GF-D8 (cell line): ENCODE measurements at places on chromosomes 5 and 9.

- DNase-seq = no peak
These were observed 91.2 kb downstream of the MED10 start for GRCh38 chr5:6287176-6287575.

- no peak for DNase-seq
These were observed 596.9 kb downstream of the PDE4D start for GRCh38 chr5:59296317-59297264.

DNA sequence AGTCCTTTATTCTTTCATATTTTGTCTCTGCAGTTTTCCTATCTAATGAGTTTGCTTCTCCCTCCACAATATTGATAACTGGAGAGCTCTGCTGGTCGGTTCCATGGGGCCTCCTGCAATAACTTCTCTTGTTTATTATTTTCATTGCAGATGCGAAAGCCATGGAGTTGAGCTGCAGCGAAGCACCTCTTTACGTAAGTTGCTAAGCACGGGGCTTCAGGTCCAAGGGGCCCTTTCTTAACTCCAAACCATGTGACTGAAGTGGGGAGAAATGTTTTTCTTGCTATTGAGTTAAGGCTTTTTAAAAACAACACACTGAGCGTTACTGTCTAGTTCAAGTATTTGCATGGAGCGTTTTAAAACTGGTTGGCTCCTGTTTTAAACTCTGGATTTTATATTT, 58.7 kb downstream of the ARHGEF28 start:
- no peak for DNase-seq

GRCh38 chr9:2248768-2249265, 233.7 kb downstream of the SMARCA2 start:
- no peak for DNase-seq

DNA sequence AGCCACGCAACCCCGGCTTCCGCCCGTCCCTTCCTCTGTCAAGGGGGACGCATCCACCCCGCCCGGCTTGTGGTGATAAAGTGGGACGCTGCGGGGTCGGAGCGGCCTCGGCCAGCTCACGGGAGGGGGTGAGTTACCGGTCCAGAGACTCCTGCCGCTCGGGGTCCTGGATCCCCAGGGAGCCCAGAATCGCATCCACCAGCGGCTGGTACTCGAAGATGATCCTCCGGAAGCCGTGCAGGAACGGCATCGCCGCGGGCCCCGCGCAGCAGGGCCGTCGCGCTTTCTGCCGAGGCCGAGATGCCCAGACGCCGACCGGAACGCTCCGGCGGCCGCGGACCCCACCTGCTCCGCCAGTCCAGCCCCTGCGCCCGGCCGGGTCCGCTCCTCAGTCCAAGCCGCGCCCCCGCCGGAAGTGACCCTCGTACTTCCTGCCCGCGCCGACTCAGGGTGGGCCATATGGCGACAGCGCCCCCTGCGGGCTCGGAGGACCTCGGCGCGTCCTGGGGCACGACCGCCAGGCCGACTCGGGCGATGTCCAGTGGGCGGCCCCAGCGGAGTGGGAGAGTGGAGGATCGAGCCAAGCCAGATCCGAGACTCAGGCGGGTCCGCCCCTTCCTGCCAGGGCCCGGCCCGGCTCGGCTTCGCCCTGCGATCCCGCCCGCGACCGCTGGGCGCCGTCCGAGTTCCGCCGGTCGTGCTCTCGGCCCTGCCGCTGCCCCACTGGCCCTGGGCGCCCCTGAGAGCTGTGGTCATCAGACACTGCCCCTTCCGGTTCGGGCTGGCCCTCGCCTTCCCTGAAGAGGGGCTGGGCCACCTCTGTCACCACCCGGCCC, at the start of gene ASB6:
Gene ASB6 (minus strand): TSS at position 402 of the 836 bp plus-strand sequence. CDS start 152 bp downstream, at position 250.
- peak; percentile 73 for DNase-seq

DNA sequence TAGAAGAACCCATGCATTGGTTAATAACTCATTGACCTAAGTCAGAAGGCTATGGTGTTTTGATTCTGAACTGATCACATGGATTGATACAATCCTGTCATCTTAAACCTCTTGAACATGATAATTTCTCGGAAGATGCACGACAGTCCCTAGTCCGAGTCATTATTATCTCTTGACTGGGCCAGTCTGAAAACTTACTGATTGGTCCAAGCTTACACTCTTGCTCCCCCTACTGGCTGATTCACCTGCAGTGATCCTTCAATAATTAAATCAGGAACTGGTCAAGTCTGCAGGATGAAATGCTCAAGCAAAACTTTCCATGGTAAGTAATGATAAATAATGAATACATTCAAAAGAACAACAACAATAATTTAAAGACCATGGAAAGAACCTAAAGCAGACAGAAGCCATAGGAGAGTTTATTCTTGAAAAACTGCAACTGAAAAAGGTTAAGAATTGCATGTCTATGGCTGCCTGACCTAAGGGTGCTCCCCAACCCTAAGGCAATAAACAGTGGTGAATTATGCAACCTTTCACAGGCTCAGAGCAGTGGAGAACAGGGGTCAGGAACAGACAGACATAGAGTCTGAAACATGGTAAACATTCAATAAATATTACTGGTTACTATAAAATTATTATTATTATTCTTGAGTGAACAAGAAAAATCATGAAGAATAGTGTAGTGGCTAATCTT, 79.3 kb downstream of the BRINP1 start:
- DNase-seq = no peak

DNA sequence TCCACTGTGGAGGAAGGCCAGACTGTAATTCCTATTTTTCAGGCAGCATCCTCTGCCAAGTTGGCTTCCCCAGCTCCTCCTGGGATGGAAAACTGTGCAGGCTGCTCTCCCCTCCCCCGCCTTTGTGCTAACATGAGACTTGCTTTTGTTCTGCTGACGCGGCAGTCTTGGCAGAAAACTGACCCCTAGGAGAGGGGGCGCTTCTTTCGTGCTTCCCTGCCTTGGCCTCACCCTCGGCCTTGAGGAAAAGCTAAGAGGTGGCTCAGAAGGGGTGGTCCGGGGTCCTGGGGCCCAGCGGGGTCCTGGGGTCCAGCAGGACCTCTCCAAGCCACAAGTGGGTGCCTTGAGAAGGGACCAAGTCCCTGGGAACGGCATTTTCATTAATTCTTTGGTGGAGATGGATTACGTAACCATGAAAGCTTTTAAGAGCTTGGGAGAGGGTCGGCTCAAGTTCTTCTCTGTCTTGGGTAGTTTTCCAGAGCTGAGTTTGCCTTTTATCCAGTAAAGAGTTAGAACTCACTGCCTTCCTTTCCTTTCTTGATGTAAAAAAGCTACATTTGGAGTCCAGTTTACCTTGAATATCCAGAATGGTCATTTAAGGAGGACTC, 51.0 kb downstream of the SH3PXD2B start:
- no peak for DNase-seq

GRCh38 chr5:7540736-7541485, 145.0 kb downstream of the ADCY2 start:
- DNase-seq = no peak

DNA sequence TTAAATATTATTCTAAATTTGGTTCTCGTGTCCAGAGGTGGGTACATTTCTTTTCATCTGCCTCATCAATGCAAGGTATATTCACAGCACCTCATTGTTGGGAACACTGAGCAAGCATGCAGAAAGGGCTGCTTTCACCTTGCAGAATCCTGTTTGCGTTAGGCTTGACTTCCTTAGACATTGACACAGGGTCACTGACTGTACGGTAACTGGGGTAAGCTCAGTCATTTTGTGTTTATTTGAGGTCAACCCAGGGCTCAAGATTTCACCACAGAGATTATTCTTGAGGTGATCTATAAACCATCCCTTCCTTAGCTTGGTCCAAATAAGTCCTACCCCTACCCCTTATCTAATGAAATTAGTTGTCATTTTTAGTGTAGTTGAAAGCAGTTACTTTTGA, 1.7 kb upstream of the PTPDC1 start:
- DNase-seq = no peak

- DNase-seq = no peak
These were observed 53.7 kb downstream of the G3BP1 start for GRCh38 chr5:151825445-151825844.
